Placental pericyte (primary cell): ENCODE measurements at places on chromosomes 16 and 17. TPM values are rescaled to one million over a fixed set of nuclear protein-coding genes. Genes with fewer than 3 reads are reported as not detected.

NLRC5 gene
- 33.5 and 79.3 TPM in 2 replicates for total RNA-seq

TMEM220 gene
- total RNA-seq, result 1.6 and 1.8 TPM in 2 replicates

YPEL3 gene
- 6.3 and 20.6 TPM in 2 replicates for total RNA-seq

KRT33A gene
- not detected in 2 replicates for total RNA-seq

KRT39 gene
- 0.43 TPM in 1 of 2 replicates, not detected in the other for total RNA-seq

NECAB2 gene
- not detected in 2 replicates for total RNA-seq
